GDM1 (cell line): ENCODE measurements at places on chromosomes 2 and 18.

DNA sequence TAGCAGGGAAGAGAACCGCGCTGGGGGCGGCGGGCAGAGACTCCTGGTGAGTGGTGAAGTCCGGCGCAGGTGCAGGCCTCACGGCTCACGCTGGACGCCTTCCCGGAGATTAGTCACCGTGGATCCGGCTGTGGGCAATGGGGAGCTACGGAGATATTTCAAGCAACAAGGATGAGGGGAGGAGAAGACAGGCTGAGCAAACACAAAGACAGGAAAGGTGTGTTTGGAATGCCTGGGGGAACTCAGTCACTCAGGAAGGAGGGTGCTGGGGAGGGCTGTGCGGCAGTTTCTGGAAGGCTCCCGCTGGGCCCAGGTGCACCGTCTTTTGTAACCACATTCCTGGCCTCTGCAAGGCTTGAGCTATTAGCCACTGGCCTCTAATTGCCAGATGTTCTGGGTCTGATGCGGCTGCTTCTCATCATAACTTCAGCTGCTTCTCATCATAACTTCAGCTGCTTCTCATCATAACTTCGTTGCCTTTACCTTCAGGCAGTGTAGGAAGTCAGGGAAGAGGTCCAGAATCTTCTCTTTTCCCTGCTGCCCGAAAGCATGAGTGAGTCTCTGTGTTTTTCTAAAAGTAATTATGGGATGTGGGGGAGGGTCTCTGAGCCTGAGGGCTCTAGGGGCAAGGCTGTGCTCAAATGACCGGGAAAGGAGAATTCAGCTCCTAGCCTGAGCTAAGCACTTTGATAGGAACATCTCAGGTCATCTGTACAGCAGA, 118.9 kb downstream of the PXDN start:
- DNase-seq, result no peak

GRCh38 chr2:182220335-182220734, 206.5 kb downstream of the PDE1A start:
- DNase-seq, result no peak

DNA sequence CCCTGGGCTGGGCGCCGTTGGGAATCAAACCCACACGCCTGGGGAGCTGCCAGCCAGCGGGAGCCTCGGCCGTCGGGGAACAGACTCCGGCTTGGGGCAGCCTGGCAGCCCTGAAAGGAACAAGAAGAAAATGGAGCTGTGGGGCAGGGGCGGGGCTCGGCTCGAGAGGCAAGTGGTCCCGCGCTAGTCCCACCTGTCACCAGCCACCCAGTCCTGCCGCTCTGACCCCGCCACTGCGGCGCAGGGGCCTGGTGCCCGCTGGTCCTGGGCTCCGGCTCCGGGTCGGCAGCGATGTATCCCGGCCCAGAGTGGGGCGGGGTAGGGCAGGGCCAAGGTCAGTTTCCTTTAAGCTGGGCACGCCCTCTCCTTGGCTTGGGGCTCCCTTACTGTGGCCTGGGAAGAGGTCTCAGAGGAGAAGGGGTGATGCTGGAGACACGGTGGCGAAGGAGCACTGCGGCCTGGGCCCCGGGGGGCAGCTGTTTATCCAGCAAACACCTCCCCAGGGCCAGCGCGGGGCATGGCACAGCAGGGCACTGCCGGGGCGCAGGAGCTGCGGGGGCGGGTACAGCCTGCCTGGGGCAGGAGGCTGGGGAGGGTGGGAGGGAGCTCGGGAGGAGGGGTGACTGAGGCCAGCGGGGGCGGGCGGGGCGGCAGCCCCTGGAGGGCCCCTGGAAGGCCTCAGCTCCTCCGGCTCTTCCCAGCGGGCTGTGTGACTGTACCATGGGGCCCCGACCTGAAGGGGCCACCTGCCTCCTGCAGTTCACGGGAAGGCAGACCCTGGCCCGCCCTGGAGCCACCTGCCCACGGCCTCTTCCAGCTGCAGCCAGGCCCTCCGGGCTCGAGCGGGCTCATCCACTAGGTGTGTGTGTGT, 15.6 kb downstream of the ODC1 start:
- DNase-seq, result no peak

- no peak for DNase-seq
Measured at GRCh38 chr2:11744631-11745394, 1.6 kb upstream of the LPIN1 start.

- peak; percentile 24 for DNase-seq
Measured at GRCh38 chr2:200376513-200377354, 70.2 kb downstream of the SPATS2L start.

DNA sequence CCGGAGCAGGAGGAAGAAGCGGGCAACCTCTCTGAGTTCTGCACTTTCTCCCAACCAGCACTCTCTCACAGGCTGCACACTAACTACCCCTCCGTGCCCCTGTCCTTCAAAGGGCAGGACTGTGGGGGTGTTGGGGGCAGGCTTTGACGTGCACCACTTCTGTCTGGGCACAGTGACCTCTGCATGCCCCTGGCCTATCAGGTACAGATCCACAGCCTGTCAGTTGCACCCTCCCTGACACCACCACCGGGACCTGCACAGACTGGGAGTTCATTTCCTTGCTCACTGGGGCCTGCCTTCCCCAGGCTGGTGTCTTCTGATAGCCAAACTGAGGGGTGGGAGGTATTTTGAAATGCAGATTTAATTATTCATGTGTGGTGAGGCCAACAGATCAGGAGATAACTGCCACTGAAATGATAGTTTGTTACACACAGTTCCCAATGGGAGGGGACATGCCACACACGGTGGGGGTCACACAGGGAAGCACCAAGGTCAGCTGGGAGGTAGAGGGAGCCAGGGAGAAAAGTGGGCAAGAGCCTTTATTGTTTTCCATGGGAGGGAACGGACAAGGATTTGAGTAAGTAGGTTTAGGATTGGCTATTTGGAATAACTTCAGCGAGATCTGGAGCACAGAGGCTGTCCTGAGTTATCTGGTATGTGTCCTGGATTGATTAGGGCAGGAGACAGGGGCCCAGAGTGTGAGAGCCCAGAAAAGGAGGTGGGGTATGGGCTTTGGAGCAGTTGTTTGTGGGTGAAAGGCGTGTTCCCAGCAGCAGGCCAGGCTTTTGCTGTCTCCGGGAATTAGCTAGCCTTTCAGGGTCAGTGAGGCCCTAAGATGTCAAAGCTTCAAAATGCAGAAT, 251.6 kb downstream of the AFF3 start:
- DNase-seq, result no peak

- DNase-seq, result no peak
Measured at GRCh38 chr2:227785293-227785692, 28.3 kb upstream of the CCL20 start.

DNA sequence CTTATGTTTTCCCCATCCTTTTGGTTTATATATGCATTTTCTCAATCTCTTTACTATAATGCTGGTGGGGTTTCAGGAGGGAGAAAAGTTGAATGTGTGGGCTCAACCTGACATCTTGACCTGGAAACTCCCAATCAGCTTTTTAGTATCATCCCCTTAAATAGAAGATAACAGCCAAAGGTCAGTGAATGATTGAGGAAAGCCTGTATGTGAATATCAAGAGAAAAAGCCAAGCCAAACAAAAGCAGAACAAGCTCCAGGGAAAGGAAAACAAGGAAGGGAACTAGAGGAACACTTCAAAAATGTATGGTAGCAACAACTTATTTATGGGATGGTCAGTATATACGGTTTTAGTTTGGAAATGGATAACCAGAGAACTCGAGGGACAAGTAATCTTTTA, 28.3 kb upstream of the ATOH8 start:
- no peak for DNase-seq

DNA sequence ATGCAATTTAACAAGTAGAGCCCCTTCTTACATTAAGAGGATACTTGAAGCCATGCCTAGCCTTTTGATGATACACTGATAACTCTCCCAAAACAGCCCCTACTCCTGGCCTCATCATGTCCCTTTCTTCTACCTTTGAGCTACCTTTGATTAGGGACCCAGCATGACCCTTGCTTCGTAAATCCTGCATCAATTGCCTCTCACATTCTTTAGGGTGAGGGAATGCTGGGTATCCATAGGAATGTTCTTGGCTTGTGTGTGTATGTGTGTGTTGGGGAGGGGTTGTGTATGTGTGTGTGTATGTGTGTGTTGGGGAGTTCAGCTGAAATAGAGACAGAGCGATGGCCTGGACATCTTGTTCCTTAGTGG, 5.3 kb upstream of the KRCC1 start:
- DNase-seq, result no peak
